T-helper 2 cell treated with Interferon-gamma antibody and Interleukin-4, amounts not matched to agents 5 μg/mL and 100 μg/mL, for 36 hours (primary cell): ENCODE measurements at places on chromosomes 7 and 10.

DNA sequence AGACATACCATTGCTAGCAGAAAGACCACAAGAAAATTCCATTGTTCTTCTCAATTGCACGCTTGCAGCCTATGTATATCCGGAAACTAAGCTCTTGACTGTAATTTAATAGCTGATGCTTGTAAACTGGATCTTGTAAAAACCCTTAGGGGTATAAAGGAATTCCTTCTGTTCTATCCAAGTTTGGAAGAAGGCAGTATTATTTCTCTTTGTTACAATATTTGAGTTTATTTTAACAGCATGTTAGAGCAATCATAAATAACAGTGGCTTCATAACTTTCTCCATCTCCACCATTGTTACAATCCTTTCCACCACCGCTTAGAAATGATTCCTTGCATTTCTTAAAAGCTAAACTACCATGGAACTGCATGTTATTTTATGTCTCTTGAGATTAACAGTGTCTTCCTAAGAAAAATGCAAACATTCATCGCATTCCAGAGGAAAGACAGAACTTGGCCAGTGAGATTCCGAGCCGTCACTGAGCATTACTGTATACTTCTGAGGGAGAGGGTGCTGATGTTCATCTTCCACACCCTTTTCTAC is 92.5 kb downstream of the TRIL start:
- DNase-seq = no peak

DNA sequence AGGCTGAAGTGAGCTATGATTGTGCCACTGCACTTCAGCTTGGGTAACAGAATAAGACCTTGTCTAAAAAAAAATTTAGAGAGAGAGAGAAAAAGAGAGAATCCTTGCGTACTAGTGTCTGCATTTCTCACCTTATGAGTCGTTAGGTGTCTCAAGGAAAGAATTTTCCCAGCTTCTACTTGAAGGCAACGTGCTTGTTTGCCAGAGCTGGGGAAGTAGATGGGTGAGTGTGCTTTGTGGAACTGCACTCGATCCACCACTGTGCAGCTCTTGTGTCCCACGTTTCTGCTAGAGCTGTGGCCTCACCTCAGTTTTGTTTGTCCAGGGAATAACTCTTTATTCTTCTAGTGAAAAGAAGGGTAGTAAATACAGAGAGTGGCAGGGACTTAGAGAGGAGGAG is 38.9 kb downstream of the HDAC9 start:
- DNase-seq = no peak

DNA sequence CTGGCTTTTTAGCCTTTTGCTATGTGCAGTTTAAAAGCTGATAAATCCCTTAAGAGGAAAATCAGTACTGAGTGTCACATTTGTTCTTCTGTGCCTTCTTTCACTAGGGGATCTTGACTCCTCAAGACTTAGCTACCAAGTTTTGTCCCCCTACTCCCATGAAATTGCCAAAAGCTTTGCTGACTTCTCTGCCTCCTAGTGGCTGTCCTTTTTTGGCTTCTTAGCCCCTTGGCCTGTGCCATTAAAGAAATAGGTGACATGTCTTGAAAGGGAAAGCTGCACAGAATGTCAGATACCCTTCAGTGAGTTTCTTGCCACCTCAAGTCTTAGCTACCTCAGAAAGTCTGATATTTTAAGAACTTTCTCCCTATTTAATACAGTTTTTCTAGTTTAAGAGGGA is 10.5 kb downstream of the MKLN1 start:
- no peak for DNase-seq

GRCh38 chr7:126305671-126306070 is 947.1 kb downstream of the GRM8 start:
- no peak for DNase-seq

- DNase-seq = no peak
These were observed 30.1 kb downstream of the TSPAN14 start for GRCh38 chr10:80484243-80484642.

- no peak for DNase-seq
These were observed 32.9 kb downstream of the FAM241B start for GRCh38 chr10:69662901-69663300.

DNA sequence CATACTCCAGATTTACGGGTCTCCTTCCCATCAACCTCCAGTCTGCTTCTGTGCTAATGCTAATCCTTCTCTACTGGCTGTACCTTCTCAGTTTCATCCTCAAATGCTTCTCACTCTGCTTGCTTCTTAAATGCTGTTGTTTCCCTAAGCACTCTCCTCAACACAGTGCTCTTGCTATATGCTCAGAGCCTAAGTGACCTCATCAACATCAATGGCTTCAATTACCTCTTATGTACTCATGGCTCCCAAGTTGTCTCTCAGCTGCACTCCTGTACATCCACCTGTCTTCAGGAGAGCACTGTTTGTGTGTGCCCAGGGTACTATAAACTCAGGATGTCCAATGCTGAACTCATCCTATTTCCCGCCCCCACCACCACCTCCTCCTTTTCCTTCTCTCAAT is 22.5 kb downstream of the ELAPOR2 start:
- no peak for DNase-seq

GRCh38 chr10:54808186-54808935 is 7.3 kb upstream of the PCDH15 start:
- DNase-seq = no peak

DNA sequence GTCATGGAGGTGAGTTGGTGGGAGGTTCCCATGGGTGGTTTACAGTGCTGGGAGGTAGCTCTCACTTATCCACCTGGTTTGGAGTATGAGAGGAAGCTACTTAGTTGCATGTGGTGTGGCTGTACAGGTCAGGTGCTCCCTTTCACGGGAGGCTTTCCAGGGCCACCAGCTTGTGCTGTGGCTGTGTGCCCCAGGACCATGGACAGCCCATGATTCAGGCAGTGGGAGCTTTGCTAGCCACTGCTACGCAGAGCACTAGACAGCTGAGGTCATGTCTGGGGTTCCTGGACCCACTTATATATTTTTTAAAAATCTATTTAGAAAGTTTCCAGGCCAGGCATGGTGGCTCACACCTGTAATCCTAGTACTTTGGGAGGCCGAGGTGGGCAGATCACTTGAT is 42.5 kb upstream of the KCNMA1 start:
- DNase-seq = no peak

DNA sequence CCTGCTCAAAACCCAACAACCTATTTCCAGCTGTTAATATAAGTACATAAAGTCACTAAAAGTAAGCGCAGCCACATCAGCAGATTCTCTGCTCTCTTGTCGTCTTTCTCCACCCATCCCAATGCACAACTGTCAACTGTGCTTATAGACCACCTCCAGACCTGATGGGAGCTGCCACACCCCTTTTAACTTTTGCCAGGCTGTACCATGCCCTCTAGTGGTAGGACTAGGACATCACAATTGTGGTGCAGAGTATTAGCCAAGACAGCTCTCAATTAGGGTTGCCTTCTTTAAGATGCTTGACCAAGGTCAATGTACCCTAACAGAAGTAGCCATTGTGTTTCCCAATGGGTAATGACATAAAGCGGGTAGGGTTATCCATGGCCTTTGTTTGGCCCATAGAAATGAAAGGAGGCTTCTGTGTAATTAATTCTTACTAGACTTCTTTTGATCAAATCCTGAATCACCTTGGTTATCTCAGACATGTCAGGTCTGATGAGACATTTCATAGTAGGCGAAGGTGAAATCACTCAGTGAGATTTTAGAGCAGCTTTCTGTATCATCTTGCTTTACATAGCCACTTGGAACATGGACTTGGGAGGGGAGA is 68.1 kb downstream of the SCRN1 start:
- peak; percentile 19 for DNase-seq

DNA sequence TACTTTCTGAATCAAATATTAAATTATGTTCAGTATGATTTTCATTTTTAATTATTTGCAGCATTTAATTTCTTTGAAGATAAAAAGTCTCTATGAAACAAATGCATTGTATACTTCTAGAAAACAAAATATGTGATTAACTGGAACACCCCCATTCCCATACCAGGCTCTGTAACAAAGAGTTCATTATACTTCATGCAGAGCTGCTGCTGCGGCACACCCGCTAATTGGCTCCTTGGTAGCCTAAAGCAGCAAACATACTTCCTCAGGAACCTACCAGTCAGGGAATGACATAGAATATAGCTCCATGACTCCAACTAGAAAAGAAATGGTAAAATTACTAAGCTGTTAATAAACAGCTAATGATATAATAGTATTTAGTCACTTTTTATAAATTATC is 19.3 kb downstream of the RAB11FIP2 start:
- DNase-seq = no peak

- DNase-seq = no peak
These were observed 13.7 kb downstream of the CALML3 start for GRCh38 chr10:5538446-5538845.

GRCh38 chr10:12400266-12400931 is 51.1 kb downstream of the CAMK1D start:
- DNase-seq = no peak

DNA sequence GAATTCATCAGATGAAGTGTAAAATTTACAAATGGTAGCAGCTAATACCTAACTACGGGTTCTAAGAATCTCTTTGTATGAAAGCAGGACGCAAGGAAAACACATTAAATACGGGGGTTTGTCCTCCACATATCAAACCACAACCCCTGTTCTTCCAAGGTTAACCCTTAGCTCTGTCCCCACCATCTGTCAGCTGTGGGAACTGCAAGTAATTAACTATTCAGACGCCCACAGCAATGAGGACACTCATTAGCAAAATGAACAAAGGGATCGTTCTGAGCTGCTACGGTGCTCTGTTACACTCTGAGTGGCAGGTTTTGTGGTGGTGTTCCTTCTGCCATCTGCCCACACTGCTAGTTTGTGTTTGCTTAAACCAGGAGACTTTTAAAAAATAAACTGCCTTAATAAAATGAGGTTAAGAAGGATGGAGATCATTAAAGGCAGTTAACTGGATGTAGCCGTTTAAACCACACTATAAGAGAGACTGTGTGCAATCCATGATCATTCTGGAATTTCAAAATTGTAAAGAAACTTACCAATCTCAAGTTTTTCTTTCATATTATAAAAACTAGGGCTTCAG is 51.4 kb downstream of the C10orf67 start:
- peak; percentile 19 for DNase-seq

DNA sequence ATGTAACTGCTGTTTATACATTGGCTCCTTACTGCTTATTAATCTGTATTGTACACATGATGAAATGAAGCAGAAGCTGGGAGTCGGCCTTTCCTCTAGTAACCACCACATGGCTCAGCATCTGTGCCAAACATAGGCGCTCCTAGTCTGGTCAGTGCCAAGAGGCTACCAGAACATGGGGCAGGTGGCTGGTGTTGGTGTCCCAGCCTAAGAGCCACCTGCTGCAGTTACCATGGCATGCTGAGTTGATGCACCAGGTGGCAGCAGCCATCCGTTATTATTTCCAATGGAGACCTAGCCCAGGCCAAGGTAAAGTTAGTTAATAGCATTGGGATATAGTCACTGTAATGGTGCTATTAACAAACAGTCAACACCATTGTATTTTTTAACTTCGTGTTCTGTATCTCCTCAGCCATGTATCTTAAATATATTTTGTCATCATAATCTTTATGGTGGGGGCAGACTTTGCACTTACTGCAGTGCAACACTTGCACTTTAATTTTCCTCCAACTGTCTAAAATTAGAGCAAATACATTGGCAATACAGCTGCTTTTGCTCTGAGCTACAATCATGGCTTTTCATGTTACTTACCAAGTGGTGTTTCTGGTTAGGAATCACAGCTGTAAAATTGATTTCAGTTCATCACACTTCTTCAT is 33.1 kb downstream of the HBP1 start:
- no peak for DNase-seq

DNA sequence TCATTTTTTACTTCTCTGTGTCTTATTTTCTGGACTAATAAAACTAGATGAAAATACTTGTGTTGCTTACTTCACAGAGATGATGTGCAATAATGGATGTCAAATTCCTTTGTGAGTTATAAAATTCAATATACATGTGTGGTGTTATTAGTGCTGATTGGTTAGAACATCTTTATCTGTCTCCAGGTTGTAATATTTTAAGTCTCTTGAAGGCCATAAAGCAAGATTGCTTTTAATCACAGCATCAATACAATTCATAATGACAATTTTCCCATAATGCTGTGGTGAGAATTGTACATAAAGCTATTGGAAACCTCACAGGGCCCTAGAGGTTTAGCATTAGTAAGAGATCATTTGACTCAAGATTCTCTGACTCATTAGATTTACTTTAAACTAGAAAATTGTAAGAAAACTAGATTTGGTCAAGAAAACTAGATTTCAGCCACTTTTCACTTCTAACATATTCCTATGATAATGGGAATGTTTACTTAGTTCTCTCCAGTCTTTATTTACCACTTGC is 963.7 kb downstream of the REEP3 start:
- no peak for DNase-seq

- no peak for DNase-seq
These were observed 127.6 kb downstream of the DNAJB9 start for GRCh38 chr7:108697254-108697653.

DNA sequence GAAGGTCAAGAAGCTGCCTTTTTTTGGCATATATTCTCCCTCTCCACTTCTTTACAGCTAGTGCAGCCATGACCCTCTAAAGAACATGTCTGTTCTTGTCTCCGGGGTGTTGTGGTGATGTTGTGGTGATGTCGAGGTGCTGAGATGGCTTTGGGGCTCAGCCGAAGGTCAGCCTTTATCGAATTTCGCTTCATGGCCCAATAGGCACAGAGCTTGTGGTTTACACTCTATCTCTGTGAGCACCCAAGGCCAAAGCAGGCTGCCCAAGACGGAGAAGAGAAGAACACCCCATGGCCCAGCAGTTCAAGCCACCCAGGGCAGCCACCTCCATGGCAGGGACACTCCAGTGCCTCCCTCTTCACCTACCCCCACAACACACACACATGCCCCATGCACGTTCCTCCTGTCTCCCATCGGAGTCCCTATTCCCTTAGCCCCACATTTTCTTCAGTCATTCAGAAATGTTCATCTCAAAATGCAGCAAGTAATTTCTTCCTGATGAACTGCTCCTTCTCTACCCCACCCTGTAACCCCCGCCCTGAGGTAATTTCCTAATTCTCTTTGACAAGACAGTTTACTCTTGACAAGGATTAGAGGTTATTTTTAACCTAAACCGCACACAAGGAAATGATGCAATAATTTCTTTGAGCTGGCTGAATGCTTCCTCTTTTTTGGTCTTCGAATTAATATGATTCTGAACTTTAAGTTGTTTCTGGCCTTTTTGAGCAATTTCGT is 18.6 kb upstream of the ADRB1 start:
- no peak for DNase-seq

GRCh38 chr10:117885206-117885829 is 161.4 kb downstream of the RAB11FIP2 start:
- DNase-seq = no peak

DNA sequence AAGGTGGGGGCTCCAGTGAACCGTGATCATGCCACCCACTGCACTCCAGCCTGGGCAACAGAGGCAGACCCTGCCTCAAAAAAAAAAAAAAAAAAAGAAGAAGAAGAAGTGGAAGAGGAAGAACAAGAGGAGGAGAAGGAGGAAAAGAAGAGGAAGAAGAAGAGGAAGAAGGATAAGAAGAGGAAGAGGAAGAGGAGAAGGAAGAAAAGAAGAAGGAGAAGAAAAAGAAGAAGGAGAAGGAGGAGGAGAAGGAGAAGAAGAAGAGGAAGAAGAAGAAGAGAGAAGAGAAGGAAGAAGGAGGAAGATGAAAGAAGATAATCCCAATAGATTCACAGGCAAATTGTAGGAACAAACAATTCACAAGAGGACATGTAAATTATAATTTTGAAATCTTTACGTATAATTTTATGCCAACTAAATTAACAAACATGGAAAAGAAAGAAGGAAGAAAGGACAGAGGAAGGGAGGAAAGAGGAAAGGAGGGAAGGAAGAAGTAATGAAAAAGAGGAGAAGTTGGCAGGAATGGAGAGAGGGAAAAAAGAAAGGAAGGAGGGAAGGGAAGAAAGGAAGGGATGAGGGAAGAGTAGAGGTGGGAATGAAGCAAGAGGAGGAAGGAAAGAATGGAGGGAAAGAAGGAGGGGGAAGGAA is 3.5 kb downstream of the SVOPL start:
- no peak for DNase-seq

GRCh38 chr10:44578271-44578670 is 193.4 kb upstream of the CXCL12 start:
- DNase-seq = no peak
